ENCODE measurements at places on chromosomes 3 and 15. TPM values are rescaled to one million over a fixed set of nuclear protein-coding genes. Genes with fewer than 3 reads are reported as not detected.

COL6A5 gene
- not detected for total RNA-seq

- H3K27ac ChIP-seq = no peak overlapping the region
- H3K4me1 ChIP-seq = peaks cover 7% of the 10 kb centered on the region
- no peaks in the 10 kb centered on the region for H3K36me3 ChIP-seq
Observed at GRCh38 chr3:108093616-108094015, 2.8 kb upstream of the CD47 start.

CEP97 gene
- 15.0 TPM for total RNA-seq

TRPM1 gene
- not detected for total RNA-seq

CCNB2 gene
- total RNA-seq = not detected

OR5K2 gene
- not detected for total RNA-seq

GRCh38 chr3:168066882-168067281 lies 28.8 kb downstream of the GOLIM4 start:
- no peak overlapping the region for H3K4me3 ChIP-seq
- H3K27ac ChIP-seq = no peak overlapping the region
- no peaks in the 10 kb centered on the region for H3K36me3 ChIP-seq
- H3K27me3 ChIP-seq = no peaks in the 10 kb centered on the region
- no peak for DNase-seq
- peaks cover 12% of the 10 kb centered on the region for H3K4me1 ChIP-seq

SIAH2 gene
- 25.6 TPM for total RNA-seq

- H3K4me1 ChIP-seq = no peaks in the 10 kb centered on the region
- no peaks in the 10 kb centered on the region for H3K36me3 ChIP-seq
- no peak for DNase-seq
- no peak overlapping the region for H3K27ac ChIP-seq
- no peaks in the 10 kb centered on the region for H3K27me3 ChIP-seq
Observed at GRCh38 chr3:148584438-148584837, 113.3 kb upstream of the AGTR1 start.

- H3K4me1 ChIP-seq = peaks cover 100% of the 10 kb centered on the region
- no peaks in the 10 kb centered on the region for H3K36me3 ChIP-seq
- no peak overlapping the region for H3K4me3 ChIP-seq
Observed at GRCh38 chr3:46932455-46933225, 43.9 kb downstream of the CCDC12 start.

DNA sequence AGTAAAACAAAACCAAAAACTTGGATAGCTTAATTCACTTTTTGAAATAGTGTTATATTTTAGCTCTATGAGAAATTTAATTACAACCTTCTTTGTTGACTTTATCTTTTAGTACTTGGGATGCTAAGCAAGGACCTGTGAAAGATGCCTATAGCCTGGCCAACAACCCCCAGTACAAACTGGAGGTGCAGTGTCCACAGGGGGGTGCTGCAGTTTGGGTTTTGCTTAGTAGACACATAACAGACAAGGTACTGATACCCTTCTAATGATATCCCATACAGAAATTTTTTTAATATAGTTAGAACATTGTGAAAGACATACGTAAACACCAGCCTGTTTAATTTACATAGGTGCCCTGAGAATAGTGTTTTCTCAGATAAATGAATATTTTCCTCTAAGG lies 35.3 kb downstream of the CAPN7 start:
- H3K4me1 ChIP-seq = no peaks in the 10 kb centered on the region
- no peaks in the 10 kb centered on the region for H3K27me3 ChIP-seq
- no peak overlapping the region for H3K4me3 ChIP-seq
- DNase-seq = no peak

DNA sequence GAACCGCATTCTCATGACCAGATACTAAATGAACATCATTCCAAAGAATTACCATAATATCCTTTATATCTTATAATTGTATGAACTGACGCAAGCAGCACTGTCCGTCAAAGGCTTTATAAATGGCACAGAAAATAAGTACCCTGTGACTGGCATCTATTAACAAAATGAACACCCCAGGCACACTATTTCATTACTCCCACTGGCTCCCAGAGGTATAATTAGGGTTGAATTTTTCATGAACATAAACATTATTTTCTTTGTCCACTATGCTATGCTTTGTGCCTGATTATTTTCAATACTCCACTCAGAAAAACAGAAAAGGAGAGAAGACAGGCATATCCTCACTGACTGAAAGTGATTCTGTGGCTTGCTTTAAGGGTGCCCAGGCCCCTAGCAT lies 71.1 kb downstream of the LYZL4 start:
- no peak overlapping the region for H3K27ac ChIP-seq
- DNase-seq = no peak
- H3K27me3 ChIP-seq = no peaks in the 10 kb centered on the region
- no peak overlapping the region for H3K4me3 ChIP-seq
- H3K36me3 ChIP-seq = no peaks in the 10 kb centered on the region
- no peaks in the 10 kb centered on the region for H3K4me1 ChIP-seq

DNA sequence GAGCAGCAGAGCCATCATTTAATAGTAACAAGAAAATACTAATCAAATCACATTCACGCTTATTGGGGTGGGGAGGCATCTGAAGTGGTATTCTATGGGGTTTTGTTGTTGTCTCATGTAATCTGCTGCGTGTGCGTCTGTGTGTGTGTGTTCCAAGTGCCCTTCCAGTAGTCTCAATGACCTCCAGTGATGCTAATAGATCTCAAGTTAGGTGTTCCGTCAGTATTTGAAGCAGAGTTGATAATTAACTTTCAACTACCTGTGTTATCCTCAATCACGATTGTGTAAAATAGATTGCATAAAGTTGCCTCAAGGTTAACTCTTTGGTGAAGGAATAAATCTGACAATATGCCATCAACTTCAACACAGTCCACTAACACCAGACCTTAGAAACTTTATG lies 375.0 kb downstream of the MECOM start:
- no peak overlapping the region for H3K27ac ChIP-seq
- H3K4me3 ChIP-seq = no peak overlapping the region
- no peak for DNase-seq

KNG1 gene
- 1.2 TPM for total RNA-seq

- no peaks in the 10 kb centered on the region for H3K27me3 ChIP-seq
- peak; percentile 38 for DNase-seq
- peak overlapping the region; percentile 55 for H3K27ac ChIP-seq
- no peaks in the 10 kb centered on the region for H3K36me3 ChIP-seq
Observed at GRCh38 chr15:72967811-72968530, 84.3 kb upstream of the NEO1 start.

DNA sequence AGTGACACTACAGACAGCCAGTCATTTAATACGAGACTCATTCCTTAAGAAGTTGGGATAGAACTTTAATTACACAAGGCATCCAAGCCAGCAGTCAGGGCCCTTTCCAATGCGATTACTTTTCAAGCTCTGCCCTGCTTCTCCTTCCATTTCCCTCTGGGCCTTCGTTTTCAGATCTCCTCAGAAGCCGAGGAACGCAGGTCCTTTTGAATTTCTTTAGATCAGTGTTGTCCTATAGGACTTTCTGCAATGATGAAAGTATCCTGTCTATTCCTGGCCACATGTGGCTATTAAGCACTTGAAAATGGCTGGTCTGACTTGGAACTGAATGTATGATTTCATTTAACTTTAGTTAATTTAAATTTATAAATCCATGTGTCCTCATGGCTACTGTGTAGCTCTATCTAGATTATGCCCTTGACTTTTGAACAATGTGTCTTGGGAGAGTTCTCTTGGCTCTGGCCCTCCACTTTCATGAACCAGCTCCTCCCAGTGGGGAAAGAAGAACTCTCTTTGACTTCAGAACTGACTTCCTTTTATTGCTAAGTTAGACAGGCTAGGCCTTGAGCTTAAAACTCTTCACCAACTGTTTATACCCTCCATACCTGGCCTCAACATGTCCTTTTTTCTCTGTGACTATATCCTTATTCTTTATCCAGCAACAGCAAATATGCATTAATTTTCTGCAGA lies 22.6 kb downstream of the TGFBR2 start:
- H3K4me1 ChIP-seq = peaks cover 88% of the 10 kb centered on the region
- no peak overlapping the region for H3K4me3 ChIP-seq
- H3K36me3 ChIP-seq = no peaks in the 10 kb centered on the region
- no peaks in the 10 kb centered on the region for H3K27me3 ChIP-seq

GRCh38 chr3:168517249-168518071 lies 421.7 kb upstream of the GOLIM4 start:
- no peaks in the 10 kb centered on the region for H3K4me1 ChIP-seq
- H3K27me3 ChIP-seq = no peaks in the 10 kb centered on the region
- no peaks in the 10 kb centered on the region for H3K36me3 ChIP-seq
- no peak for DNase-seq
- H3K4me3 ChIP-seq = no peak overlapping the region
- no peak overlapping the region for H3K27ac ChIP-seq

DNA sequence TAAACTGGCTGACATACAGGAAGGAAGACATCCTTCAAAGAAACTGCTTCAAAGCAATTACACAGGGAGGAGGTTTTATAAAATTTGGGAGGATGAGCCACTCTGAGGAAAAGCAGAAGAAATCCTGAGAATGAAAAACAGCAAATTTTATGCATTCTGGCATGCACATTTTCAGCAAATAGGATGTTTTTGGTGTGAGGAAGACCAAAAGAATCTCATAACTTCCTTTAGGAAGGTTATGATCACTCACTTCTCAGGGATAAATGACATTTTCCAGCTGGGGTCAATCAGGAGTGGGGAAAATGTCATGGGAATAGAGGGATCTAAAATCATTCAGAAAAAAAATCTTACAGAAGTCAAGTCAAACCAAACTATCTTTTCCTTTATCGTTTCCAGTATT lies 371.7 kb upstream of the CNTN6 start:
- H3K27me3 ChIP-seq = no peaks in the 10 kb centered on the region
- no peaks in the 10 kb centered on the region for H3K4me1 ChIP-seq

- no peaks in the 10 kb centered on the region for H3K27me3 ChIP-seq
- H3K4me3 ChIP-seq = peak overlapping the region; percentile 96
- no peaks in the 10 kb centered on the region for H3K36me3 ChIP-seq
- peak overlapping the region; percentile 86 for H3K27ac ChIP-seq
- no peak for DNase-seq
- H3K4me1 ChIP-seq = peaks cover 10% of the 10 kb centered on the region
Observed at GRCh38 chr15:100341239-100341749, 481 bp downstream of the ADAMTS17 start.

RTP1 gene
- not detected for total RNA-seq

DNA sequence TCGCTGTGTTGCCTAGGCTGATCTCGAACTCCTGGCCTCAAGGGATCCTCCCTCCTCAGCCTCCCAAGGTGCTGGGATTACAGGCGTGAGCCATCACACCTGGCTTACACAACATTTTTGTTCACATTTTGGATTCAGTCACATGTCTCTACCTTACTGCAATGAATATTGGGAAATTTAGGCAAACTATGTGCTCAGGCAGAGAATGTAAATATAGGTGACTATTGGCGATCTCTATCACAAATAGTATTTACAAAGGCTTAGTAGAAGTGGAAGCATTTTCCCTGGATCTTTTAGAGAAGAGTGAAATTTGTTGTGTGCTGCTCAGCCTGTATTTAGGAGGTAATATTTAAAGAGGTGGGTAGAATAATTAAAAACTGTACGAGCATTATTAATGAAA lies 20.7 kb downstream of the SCAANT1 start:
- peaks cover 46% of the 10 kb centered on the region for H3K4me1 ChIP-seq
- no peaks in the 10 kb centered on the region for H3K27me3 ChIP-seq
- no peak for DNase-seq
- no peak overlapping the region for H3K27ac ChIP-seq

- no peaks in the 10 kb centered on the region for H3K27me3 ChIP-seq
- H3K27ac ChIP-seq = no peak overlapping the region
- peaks cover 59% of the 10 kb centered on the region for H3K4me1 ChIP-seq
- no peak for DNase-seq
Observed at GRCh38 chr3:58495101-58495500, 3.2 kb downstream of the KCTD6 start.

- H3K27me3 ChIP-seq = no peaks in the 10 kb centered on the region
- DNase-seq = no peak
- H3K4me1 ChIP-seq = no peaks in the 10 kb centered on the region
- no peaks in the 10 kb centered on the region for H3K36me3 ChIP-seq
Observed at GRCh38 chr3:191244242-191244867, 45.3 kb downstream of the OSTN start.

LRRC31 gene
- 0.42 TPM for total RNA-seq

IQCF5 gene
- not detected for total RNA-seq

NMB gene
- 0.94 TPM for total RNA-seq

BTLA gene
- total RNA-seq = not detected

- H3K27me3 ChIP-seq = no peaks in the 10 kb centered on the region
- DNase-seq = no peak
- peaks cover 8% of the 10 kb centered on the region for H3K36me3 ChIP-seq
- H3K27ac ChIP-seq = peak overlapping the region; percentile 98
- no peak overlapping the region for H3K4me3 ChIP-seq
Observed at GRCh38 chr3:42659451-42660130, 6.1 kb downstream of the ZBTB47 start.

DNA sequence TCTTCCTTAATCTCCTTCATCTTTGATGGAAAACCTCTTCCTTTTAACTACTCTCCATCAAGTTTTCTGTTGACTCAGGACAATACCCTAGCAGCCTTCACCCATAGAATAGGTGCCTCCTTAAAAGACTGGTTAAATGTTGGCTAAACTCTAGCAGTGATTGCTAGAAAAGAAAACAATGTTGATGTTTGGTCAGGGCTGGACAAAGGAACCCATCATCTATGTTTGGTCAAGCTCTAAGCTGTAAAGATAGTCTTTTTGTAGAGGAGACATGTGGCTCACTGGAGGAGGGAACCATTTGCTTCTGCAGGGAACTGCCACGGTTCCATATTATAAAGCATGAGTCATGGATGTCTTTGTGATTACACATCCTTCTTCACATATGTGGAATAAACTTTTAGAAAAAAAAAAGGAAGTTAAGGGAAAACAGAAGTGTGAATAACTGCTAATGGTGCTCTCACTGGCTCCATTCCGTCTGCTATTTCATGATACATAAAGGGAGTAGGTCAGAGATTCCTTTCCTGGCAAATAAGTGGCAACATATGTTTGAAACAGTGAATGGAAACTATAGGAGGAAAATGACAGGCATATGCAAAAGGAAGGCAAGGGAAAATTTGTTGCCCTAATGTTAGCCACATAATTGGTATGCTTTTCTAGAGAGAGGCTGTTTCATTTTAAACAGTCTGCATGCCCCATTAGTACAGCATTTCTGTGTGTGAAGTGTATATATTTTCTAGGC lies 78.2 kb downstream of the CMSS1 start:
- no peak for DNase-seq
- peaks cover 8% of the 10 kb centered on the region for H3K4me1 ChIP-seq
- H3K36me3 ChIP-seq = no peaks in the 10 kb centered on the region
- no peaks in the 10 kb centered on the region for H3K27me3 ChIP-seq
- no peak overlapping the region for H3K27ac ChIP-seq

TP63 gene
- 26.8 TPM for total RNA-seq
